ENCODE measurements at places on chromosomes 7 and 10.

DNA sequence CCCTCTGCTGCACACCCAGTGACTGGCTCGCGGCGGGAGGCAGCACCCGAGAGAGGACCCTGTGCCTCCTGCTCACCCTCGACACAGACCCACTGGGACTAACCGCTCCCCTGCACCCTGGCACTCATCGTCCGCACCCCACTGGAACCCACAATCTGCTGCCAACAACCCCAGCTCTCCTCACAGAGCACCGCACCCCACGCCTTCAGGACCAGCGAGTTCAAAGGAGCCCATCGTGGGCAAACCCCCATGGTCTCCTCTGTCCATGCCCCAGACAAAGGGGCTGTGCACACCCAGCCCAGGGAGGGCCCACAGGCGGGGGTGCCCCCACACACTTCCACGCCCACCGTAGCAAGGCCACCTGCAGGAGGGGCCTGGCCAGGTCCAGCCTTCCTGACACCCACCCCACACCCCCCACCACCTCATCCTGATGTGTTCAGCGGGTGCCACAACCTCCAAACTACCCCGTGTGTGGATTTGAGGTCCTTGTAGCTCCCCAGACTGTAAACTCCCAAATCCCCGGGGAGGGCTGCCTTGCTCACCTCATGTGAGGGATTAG, 14.0 kb downstream of the RASGEF1A start:
- no peak for DNase-seq

GRCh38 chr10:114403541-114404161, 651 bp downstream of the AFAP1L2 start:
- DNase-seq, result no peak

DNA sequence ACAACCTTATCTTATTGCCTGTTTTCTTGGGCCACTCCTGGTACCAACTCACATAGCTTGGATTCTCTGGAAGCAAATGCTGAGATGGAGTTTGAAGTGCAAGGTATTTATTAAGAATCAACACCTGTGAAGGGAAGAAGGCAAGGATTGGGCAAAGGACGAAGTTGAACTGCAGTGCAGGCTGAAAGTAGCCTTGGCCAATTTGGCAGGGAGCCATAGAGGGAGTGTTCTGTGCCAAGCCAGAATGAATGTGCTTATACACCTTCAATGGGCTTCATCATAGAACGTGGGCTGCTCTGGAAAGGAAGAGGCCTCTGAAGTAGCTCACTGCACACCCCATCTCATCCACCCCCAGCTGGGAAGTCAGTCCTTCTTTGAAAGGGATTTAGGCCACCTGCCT, 79.8 kb upstream of the IFRD1 start:
- no peak for DNase-seq

DNA sequence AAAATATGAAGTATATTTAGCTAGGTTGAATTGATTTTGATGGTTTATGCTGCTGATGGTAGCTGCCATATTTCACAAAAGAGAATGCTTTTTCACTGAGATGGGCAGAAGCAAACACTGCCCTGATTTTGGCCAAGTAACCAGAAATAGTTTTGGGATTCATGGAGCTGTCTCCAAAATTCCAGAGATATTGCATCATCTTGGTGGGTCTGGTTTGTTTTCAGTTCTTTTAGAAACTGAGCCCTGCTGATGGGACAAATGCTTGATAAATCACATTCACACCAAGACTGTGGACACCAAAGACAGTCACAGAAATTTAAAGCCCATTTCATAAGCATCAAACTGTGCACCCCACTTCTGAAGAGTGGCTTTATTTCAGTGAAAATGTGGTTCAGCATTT, 140.5 kb downstream of the BICC1 start:
- DNase-seq, result no peak

DNA sequence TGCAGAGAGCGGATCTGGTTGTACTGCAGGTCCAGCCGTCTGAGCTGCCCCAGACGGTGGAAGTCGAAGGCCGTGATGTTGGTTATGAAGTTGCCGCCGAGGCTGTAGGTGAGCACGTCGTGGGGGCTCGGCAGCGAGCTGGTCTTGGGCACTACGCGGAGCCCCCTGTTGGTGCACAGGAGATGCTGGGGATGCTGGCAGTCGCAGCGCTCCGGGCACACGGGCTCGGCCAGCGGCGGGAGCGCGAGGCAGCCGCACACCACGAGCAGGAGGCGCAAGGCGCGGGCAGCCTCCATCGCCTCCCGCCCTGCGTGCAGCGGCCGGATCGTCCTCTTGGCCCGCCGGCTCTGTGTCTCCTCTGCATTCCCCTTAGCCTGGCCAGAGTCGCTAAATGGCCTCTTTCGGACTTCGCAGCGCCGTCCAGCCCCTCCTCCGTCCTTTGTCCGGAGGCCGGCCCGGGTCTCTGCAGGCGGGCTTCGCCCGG, 337 bp downstream of the TRIL start:
- DNase-seq, result no peak
